ENCODE measurements at places on chromosomes 4 and X.

DNA sequence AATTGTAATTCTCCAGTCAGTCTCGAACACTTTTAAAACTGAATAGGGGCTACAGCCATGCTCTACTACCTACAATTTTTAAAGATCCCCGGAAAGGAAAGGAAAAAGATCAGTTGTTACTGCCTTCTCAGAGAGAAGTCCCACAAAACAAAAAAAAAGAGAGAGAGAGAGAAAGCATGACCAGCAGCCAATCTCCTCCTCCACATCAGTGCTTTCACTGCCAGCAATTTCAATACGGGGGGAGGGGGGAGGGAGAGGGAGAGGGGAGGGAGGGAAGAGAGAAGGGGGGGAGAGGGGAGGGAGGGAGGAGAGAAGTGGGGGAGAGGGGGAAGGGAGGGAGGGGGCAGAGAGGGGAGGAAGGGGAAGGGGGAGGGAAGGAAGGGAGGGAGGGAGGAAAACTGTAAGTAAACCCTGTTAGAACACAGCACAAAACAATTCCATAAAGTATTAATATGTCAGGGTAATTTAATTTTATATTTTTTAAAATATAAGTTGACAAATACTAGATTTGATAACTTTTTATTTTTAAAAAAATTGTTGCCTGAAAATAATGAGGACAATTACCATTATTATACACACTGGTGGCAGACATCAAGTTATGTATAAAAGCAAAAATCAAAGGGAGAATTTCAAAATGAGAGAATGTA lies 108.0 kb downstream of the LRBA start:
- DNase-seq, result no peak

GRCh38 chr4:56696056-56696455 lies 15.0 kb upstream of the HOPX start:
- no peak for DNase-seq

GRCh38 chr4:31283679-31284078 lies 563.5 kb downstream of the PCDH7 start:
- DNase-seq, result no peak

DNA sequence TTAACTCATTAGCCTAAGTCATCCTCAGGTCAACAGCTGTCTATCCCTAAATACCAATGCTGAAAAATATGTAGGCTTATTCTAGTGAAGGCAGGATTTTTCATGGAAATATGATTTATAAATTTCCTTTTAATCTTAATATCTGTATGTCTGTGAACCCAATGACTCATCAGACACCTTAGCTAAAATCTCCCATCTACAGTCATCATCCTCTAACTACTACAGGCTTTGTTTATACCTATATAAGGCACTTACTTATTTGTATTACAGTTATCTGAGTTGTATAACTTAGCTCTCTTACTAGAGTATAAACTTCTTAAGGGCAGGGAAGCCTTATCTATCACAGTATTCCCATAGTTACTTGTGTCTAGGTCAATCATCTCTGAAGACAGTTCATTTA lies 24.2 kb downstream of the AMMECR1 start:
- DNase-seq, result no peak

- no peak for DNase-seq
Observed at GRCh38 chrX:30822764-30823163, 66.3 kb downstream of the TAB3 start.

GRCh38 chrX:75038925-75039324 lies 113.7 kb upstream of the NEXMIF start:
- no peak for DNase-seq

DNA sequence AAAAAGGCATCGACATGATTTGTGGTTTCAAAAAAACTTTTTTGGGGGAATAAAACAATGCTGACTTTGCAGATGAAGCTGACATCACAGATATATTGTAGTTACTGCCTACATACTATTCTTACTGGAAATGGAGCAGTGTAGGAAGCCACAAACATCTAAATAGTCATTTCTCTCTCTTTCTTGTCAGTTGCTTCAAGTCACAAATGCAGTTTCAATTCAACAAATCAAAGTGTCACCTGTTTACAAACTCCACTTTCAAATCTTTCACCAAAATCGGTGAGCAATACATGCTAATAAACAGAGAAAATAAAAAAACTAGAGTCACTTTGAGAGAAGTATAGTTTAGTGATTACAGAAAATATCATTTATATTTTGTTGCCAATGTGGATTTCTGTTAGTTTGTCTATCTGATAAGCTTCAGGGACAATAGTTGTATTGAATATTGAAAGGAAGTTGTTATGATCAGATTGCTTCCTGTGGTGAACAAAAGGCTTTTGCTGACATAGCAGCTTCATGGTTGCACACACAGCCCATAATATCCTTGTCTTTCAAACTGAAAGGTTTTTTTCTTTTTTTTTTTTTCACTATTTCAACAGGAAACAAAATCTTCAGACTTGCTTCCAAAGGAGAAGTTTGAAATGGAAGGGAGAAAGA lies 49.7 kb upstream of the PTPN13 start:
- no peak for DNase-seq

GRCh38 chr4:122827879-122828601 lies 1.4 kb downstream of the FGF2 start:
- no peak for DNase-seq

GRCh38 chr4:76579596-76580375 lies 144.8 kb downstream of the SHROOM3 start:
- DNase-seq, result peak; percentile 79

GRCh38 chr4:67883458-67883857 lies 344 bp downstream of the TMPRSS11D start:
- DNase-seq, result no peak

- no peak for DNase-seq
Observed at GRCh38 chr4:107689912-107690587, 30.0 kb downstream of the PAPSS1 start.

- no peak for DNase-seq
Observed at GRCh38 chr4:177220376-177220775, 89.3 kb upstream of the NEIL3 start.

DNA sequence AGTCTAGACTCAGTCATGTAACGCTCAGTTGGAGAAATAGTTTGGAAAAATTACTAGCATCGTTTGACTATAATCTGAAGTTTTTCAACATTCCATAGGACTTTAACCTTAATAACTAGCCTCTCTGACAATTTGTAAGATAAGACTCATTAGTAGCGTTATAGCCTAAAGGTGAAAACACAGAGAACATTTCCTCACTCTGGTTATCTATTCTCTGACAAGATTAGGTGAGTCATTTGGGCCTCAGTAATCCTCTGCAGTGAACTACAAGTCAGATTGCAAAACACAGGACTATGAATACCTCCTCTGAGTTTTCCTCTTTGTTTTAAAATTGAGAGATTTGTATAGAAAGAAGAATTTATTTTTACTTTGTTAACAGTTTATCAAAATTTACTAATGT lies 31.8 kb upstream of the PDLIM5 start:
- DNase-seq, result no peak

- DNase-seq, result no peak
Observed at GRCh38 chr4:114577386-114577785, 21.2 kb upstream of the UGT8 start.

DNA sequence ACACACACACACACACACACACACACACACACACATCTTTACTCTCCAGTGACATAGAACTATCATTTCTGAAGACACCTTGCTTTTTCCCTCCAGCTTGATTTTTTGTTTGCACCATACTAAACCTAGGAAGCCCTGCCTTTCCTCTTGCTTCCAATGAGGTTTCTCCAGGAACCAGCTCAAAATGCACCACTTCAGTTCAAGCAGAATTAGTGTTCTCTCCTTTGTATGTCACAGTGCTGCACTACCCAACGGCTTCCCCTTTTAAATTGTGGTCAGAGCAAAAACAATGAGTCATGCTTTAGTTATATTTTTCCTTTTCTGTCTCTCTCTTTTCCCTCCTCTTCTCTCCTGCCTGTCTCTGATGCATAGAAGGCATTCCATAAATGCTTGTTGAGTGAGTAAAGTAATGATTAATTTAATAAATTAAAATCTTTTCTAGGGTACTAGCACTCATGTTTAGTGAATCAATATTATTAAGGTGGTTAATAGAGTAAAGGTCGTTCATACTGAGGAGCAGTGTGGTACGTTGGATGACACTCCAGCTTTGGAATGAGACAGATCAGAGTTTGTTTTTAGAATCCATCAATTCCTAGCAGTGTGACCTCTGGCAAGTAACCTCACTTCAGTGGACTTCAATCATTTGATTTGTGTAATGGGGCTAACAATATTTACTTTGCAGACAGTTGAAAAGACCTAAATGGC lies 5.9 kb downstream of the RTL3 start:
- no peak for DNase-seq

DNA sequence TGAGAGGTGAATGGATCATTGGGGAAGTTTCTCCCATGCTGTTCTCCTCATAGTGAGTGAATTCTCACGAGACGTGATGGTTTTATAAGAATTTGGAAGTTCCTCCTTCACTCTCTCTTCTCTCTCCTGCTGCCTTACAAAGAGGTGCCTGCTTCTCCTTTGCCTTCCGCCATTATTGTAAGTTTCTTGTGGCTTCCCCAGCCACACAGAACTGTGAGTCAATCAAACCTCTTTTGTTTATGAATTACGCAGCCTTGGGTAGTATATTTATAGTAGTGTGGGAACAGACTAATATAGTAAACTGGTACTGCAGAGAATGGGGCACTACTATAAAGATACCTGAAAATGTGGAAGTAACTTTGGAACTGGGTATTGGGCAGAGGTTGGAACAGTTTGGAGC lies 7.8 kb upstream of the CTAG2 start:
- no peak for DNase-seq

DNA sequence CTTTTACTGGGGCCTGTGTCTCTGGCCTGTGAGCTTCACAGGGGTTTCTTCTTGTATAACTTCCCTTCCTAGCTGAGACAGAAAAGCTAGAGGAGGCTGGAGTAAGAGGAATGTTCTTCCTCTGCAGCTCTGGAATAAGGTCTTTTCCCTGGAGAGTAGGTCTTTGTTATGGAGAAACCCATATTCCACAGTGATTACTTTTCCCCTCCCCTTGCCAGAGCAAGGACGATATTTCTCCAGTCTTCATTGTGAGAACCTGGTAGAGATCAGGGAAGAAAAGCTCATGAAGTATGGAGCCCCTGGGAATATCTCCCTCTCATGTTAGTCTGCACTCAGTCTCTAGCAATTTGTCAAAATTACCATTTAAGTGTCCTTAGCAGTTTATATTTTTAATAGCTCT lies 18.7 kb upstream of the GLRB start:
- DNase-seq, result no peak

GRCh38 chr4:69617083-69617694 lies 22.3 kb downstream of the UGT2A2 start:
- no peak for DNase-seq

DNA sequence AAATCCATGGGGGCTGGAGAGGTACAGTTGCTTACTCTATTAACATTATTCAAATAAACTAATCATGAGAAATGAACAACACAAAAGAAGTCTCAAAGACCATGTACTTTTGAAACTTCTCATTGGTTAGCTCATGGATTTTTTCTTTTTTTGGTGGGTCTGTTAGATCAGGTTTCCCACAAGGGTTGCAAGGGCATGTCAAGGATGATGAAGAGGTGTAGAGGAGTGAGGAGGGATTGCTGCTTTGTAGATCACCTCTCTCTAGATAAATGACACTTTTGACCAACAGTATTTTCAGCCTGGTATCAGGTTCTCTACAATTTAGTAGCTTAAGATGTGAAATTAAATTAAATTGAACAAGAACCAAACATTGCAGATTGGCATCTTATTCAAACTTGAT lies 417.9 kb upstream of the AGA start:
- no peak for DNase-seq

- DNase-seq, result no peak
Observed at GRCh38 chr4:25797136-25797535, 65.7 kb downstream of the SEL1L3 start.

GRCh38 chrX:154298312-154298711 lies 2.7 kb downstream of the TKTL1 start:
- no peak for DNase-seq

GRCh38 chr4:139786494-139787354 lies 121.1 kb downstream of the MGST2 start:
- DNase-seq, result no peak

GRCh38 chr4:122826553-122827257 lies at the start of gene FGF2:
Gene FGF2 (plus strand): TSS chr4:122826831. CDS start chr4:122827175, 344 bp downstream.
- no peak for DNase-seq

DNA sequence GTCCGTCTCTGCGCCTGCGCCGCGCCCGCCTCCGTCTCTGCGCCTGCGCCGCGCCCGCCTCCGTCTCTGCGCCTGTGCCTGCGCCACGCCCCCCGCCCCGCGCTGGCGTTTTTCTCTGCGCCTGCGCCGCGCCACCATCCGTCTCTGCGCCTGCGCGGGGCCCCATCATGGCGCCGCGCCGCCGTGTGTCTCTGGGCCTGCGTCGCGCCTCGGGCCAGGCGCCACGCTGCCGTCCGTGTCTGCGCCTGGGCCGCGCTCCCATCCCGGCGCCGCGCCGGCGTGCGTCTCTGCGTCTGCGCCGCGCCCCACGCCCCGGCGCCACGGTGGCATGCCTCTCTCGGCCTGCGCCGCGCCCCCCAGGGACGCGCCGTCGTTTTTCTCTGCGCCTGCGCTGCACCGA lies 51.8 kb upstream of the DUX4 start:
- DNase-seq, result no peak

GRCh38 chr4:144655491-144655890 lies 9.5 kb downstream of the HHIP start:
- DNase-seq, result no peak

GRCh38 chrX:136828830-136829229 lies 48.1 kb upstream of the ARHGEF6 start:
- DNase-seq, result no peak

- DNase-seq, result peak; percentile 81
Observed at GRCh38 chr4:173046818-173047217, 121.8 kb upstream of the GALNT7 start.

DNA sequence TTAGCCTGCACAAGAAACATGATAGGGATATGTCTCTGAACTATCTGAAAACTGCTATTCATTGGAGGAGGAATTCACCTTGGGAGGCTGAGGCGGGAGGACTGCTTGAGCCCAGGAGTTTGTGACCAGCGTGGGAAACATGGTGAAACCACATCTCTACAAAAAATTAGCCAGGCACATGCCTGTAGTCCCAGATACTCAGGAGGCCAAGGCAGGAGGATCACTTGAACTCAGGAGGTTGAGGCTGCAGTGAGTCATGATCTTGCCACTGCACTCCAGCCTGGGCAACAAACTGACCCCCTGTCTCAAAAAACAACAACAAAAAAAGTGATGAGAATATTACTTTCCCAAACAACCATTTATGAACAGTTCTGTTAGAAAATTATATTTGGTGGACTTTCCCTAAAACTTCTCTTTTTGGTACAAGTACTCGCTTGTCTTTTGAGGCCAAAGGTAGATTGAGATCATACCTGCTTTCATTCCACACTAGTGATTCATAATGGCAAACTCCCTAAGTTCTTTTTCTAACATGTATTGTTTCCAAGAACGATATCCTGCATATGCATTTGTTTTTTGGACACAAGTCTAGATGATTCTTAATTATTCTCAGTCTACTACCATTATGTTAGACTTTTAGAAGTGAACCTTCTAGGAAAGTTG lies 33.4 kb downstream of the METTL14 start:
- DNase-seq, result no peak

DNA sequence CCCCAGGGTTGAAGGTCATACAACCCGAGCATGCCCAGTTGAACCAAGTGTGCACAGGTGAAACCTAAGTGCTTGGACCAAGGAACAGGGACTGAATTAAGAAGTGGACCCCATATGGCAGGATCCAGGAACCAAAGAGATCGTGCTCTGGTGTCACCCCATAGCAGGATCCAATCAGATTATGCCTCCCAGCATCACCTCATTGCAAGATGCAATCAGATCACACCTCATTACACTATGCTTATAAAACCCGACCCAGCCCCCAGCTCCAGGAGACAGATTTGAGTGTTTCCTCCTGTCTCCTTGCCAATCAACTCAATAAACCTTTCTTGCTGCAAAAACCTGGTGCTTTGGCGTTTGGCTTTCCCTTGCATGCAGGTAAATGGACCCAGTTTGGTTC lies 37.6 kb downstream of the EFHC2 start:
- DNase-seq, result no peak
